ENCODE measurements at places on chromosomes 13 and 19.
A peak's percentile ranks its signal among the peaks of the same experiment; 100 is the strongest.

GRCh38 chr13:44417446-44417845 lies 43.8 kb downstream of the SERP2 start:
- no peak for DNase-seq

GRCh38 chr13:104841110-104841509 lies 1694.4 kb downstream of the EFNB2 start:
- no peak for DNase-seq

GRCh38 chr19:13557756-13558398 lies 51.6 kb upstream of the CACNA1A start:
- no peak for DNase-seq

DNA sequence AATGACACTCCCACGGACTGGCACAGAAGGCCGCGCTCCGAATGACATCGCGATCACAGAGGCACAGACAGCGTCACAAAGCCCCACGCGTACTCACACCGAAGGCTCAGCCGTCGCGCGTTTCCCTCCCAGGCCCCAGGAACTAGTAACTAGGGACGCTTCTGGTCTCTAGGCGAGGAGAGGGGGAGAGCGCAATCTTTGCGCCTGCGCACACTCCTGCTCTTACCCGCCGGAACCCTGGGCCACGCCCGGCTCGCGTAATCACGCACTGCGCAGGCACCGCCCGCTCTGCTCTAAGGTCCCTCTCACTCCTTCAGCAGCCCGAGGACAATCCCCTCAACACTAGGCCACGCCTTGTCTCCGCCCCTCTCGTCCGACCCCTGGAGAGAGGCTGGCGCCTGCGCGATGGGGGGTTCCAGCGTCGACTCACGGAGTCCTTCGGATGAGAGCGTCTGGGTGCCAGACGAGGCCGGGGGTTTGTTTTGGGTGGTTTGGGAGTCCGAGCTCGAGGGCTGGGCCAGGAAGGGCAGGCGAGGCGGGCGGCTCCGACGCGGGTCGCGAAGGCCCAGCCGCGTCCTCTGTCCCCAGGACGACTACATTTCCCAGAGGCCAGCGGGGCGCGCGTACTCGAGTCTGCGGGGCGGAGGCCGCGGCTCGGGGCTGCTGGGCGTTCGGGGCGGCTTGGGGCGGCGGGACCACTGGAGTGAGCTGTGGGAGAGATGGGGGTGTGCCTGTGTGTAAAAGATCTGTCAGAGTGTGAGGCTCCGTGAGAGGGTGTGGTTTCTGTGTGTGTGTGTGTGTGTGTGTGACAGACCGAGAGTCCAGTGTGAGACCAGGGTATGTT lies at the start of gene ZNF471:
TSS of gene ZNF471 (plus strand) at position 410 of the 844 bp plus-strand sequence. CDS start 3,717 bp downstream, outside the sequence.
- DNase-seq: peak; percentile 96

- no peak for DNase-seq
These were observed 20.8 kb downstream of the ITM2B start for GRCh38 chr13:48253849-48254248.

DNA sequence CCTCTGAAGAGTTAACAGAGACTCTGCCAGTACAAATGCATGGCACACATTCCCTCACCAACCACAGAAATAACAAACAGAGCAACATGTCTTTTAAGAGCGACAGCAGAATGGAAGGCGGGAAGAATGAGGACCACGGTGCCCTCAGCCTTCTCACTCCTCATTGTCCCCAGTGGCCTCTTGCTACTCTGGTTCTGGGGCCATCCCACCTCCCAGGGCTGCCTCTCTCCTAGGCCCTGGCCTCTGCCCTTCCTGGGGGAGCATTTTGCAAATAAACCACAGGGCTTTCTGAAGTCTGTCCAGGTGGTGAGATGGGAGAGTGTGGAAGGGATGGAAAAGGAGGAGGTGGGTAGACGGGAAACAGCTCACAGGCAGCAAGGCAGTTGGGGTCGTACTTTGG lies 28.3 kb downstream of the CYP2B6 start:
- DNase-seq: no peak

DNA sequence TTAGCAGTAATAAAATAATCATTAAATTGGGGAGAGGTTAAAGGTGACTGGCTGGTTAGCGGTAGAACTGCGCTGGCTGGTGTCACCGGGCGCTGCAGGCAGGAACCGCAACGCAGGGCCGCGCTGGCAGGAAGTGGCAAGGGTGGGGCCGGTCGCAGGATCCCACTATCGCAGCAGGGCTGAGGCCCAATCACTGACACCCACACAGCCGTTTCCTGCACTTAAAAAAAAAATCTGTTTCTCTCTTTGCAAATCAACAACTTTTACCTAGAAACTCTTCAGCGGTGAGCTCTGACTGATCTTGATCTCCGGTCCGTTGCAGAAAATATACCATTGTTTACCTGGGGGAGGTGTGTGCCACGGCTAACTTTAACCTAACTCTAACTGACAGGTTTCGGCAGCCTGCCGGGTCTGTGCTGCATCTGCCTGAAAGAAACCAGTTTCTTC lies 46.9 kb downstream of the KLF2 start:
- no peak for DNase-seq

GRCh38 chr13:37492741-37493514 lies 105.6 kb downstream of the POSTN start:
- peak; percentile 78 for DNase-seq

DNA sequence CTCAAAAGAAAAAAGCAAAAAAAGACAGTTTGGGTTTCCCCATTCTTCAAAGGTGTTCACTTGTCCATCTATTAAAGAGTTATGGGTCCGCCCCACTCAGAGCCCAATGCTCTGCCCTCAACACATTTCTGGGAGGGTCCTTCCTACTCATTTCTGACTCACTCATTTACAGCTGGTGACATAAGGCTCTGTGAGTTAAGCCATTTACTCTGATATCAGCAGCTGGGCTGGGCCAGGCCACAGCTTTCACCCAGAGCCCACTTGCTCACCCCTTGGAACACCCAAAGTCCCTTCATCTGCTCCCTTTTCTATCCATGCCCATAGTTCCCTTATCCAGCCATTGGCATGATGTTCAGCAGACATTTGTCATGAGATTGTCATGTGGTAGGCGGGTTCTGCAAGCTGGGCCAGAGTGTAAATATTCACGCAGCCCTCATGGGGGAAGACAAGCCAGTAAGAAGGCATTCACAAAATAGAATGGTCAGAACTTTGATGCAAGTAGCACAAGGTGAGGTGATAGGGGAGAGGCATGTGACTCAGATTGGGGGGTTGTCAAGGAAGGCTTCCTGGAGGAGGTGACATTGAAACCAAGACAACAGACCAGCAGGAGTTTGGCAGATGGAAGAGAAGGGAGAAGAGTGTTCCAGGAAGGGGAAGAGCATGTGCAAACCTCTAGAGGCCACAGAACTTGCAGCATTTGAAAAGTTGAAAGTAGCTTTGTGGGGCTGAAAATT lies 5.9 kb downstream of the MAST1 start:
- DNase-seq: no peak

DNA sequence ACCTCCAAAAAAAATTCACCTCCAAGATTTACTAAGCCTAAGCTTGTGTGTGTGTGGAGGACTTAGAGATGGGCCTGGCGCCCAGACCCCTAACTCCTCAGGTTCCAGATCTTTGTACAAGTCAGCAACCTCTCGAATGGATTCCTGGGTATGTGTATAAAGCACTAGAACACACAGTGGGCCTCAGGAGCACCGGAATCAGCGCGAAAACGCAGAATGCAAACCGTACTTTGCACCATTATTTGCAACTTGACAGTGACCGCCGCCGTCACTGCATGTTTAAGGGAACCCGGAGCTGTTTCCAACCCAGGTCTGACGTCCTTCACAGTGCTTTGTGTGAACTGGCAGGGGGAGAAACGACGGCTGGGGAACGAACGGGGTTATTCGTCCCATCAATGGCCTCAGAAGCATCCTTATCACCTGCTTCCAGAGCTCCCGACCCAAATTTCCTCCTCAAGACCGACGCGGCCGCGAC lies 688 bp downstream of the ZNF606 start:
- DNase-seq: no peak

GRCh38 chr13:112931028-112931934 lies 37.7 kb upstream of the MCF2L start:
- DNase-seq: peak; percentile 37

DNA sequence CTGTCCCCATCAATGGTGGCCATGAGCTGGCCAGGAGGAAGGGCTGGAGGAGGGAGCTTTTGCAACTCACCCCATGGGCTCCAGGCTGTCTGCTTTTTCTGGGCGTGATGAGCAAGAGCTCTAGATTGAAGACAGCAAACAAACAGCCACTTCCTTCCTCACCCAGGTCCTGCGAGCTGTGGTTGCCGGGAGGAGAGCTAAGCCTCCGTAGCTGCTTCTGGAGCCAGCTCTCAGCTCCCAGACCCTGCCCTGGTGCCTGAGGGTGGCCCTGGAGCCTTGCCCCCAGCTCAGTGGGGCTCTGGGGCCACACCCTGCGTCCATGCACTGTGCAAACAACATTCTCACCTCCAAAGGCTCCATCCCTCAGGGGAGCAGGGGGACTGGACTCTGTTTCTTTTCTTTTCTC lies 6.2 kb downstream of the MYO1F start:
- no peak for DNase-seq

- DNase-seq: no peak
These were observed 15.0 kb downstream of the HAS1 start for GRCh38 chr19:51708811-51709210.

GRCh38 chr13:107845911-107846310 lies 369.4 kb downstream of the LIG4 start:
- no peak for DNase-seq

GRCh38 chr13:112838842-112839117 lies 130.2 kb upstream of the MCF2L start:
- DNase-seq: no peak

DNA sequence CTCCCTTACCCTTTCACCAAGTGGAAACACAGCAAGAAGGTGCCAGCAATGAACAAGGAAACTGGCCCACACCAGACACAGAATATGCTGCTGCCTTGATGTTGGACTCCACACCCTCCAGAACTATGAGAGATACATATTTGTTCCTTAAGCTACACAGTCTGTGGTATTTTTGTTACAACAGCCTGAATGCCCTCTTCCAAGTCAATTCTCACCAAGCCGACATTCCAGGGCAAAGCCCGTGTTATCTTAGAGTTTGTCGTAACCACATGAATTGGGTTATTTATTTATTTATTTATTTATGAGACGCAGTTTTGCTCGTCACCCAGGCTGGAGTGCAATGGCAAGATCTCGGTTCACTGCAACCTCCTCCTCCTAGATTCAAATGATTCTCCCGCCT lies 14.9 kb downstream of the FGF21 start:
- peak; percentile 13 for DNase-seq

- DNase-seq: no peak
These were observed 21.4 kb downstream of the ESD start for GRCh38 chr13:46775385-46776107.

- DNase-seq: no peak
These were observed 23.0 kb downstream of the STARD13 start for GRCh38 chr13:33262594-33262993.

DNA sequence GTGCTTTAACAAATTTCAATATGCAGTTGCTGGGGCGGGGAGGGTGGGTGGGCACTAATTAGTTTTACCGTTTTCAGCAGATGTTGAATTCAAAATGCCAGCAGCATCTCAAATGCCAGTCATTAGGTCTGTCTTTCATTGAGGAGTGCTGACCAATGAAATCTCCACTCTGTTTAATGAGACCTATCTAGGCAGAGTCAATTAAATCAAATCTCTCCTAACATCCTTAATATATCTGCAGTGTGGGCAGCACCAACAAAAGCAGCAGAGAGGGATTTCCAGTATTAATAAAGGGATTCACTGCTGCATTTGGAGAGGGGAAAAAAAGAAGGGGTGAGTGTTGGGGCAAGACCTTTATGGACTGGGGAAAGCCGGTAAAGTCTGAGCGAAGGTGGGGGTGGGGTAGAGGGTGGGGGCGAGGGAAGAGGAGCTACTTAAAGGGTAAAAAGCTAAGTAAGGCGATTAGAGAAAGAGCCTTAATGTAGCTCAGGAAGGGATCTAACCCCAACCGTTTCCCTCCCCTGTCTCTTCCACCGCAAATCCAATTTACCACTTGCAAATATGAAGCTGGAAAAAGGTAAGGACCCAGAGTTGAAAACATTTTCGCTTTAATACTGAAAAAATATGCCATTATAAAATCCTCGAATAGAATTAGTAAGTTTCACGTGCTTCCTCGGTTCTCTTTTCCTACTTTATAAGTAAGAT lies 4.5 kb downstream of the SLITRK1 start:
- DNase-seq: no peak

GRCh38 chr13:23212671-23213070 lies 31.9 kb downstream of the SGCG start:
- peak; percentile 20 for DNase-seq

DNA sequence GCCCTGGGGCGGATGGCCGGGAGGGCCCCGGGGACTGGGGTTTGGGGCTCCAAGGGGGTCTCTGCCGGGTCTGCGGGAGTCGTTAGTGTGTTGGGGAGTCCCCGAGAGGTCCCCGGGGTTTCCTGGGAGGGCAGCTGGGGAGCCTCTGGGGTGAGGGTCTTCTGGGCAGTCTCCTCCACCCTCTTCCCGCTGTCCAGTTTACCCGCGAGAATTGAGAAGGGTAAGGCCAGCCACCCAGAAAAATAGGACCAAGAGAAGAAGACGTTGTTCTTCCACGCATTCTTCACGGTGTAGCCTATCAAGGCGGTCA lies 1.0 kb upstream of the ETFB start:
- no peak for DNase-seq

DNA sequence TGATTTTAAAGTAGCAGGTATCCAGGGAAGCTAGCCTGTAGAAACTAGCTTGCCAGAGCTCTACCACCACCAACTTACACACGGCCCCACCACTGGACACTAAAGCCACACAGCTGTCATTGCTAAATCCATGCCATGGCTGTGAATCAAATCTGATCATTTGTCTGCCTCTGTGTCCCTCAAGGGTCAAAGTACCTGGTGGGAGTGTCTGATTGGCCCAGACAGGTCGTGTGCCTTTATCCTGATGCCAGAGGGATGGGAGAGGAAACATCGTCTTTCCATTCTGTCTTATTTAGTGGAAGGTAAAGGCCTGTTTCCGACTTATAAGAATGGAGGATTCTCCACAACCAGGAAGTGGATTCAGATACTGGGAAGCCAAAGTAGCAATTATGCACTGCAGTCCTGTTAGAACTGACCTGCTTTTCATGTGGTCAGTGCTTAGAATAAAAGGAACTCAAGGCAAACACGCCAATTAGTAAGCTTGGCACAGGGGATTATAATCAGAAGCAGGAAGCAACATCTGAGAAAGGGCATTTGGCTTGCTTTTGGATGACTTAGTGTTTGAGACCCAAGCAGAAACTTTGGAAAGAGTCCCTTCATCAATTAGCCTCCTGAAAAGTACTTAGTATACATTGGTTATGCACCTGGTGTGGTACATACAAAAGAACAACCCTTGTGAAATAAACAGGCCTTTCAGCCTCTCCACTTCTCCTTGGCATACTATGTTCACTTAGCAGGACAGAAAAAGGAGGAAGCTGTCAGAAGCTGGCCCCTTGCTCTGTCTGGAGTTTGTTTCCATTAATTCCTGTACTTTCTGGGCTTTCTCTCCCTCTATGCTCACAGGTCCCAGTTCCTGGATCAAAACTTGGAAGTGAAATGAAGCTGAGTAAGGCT lies 192.4 kb downstream of the NUFIP1 start:
- no peak for DNase-seq

- no peak for DNase-seq
These were observed 172.0 kb downstream of the POU4F1 start for GRCh38 chr13:78431328-78431727.

GRCh38 chr13:49560270-49561061 lies 24.9 kb downstream of the RCBTB1 start:
- DNase-seq: no peak

All from fibroblast of skin of left quadriceps (primary cell).